Activated CD8-positive, alpha-beta memory T cell treated with anti-CD3 and anti-CD28 coated beads for 24 hours (primary cell): ENCODE measurements at places on chromosomes 5 and 9.

DNA sequence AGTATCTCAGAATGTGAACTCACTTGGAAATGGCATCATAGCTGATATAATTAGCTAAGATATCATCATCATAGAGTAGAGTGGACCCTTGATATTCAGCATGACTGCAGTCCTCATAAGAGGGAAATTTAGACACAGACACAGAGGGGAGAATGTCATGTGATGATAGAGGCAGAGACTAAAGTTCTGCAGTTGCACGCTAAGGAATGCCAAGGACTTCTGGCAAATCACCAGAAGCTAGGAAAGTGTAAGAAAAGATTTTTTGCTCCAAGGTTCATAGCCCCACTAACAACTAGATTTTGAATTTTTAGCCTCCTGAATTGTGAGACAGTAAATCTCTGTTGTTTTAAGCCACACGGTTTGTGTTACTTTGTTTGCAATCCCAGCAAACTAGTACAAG, 612.6 kb upstream of the ST8SIA4 start:
- DNase-seq = no peak

DNA sequence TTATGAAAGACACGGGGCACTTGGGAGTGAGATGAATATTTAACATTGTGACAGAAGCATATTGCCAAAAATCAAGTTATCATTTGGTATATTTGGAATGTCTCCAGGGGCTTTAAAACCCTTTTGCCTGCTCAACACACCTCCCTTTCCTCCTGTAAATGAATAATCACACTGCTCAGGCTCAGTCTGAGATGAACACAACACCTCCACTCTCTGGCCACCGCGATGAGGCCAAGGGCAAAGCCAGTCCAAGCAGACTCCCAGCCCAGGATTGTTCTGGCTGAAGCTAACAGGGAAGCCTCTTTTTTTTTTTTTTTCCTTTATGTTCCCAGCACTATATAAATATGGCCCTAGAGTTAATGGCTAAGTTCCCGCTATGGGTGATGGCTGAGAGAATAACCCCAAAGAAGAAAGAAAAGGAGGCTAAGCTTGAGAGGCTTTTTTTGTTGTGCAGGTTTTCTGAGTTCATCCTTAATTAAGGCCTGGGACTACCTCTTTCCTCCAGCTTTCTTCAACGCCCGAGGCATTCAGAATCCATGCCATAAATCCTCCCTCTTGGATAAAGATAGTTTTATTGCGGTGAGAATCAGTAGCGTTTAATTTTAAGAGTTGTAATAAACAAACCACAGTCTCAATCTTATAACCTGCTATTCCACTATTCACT, 10.5 kb upstream of the ERAP1 start:
- DNase-seq = no peak

DNA sequence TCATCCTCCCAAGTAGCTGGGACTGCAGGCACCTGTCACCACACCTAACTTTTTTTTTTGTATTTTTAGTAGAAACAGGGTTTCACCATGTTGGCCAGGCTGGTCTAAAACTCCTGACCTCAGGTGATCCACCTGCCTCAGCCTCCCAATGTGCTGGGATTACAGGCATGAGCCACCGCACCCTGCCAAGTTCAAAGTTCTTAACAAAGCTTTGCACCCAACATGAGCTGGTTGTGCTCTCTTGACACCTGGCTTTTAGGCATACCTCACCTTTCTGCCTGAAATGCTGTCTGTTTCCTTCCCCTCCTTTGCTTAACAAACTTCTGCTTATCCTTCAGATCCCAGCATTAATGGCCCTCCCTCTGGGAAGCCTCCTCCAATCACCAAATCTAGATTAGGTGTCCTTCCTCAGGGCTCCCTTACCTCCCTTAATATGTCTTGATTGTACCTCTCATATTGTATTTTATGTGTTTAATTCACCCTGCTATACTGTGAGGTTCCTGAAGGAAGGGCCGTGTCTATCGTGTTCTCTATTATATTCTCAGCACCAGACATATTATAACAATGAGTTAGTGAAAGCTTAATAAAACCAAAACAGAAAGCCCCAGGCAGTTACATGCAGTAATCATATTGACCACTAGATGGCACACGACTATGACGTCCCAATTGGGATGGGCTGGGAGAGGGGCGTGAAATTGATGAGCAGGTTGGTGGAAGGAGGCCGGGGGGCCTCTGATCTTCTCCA, 62.9 kb upstream of the PPARGC1B start:
- peak; percentile 61 for DNase-seq

DNA sequence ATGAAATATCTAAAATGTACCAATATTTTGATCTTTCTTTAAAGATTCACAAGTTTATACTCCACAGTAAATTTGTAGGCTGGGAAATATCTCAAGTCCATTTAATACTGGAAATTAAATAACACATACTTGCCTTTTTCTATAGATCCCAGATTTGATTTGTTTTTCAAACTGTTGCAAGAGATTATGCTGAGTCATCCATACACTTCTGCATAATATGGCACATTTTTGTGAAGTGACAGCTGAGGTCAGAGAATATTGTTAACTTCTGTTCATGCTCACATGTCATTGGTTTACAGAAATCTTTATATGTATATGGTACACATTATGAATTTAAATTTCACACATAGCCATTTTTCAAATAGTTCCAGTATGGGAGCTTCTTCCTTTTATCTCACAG, 1066.3 kb upstream of the NUDT12 start:
- DNase-seq = no peak

- DNase-seq = no peak
Measured at GRCh38 chr5:139764886-139765408, 30.7 kb upstream of the PSD2 start.

- DNase-seq = no peak
Measured at GRCh38 chr9:38278457-38278856, 114.0 kb upstream of the ALDH1B1 start.

GRCh38 chr9:127450243-127450760, 904 bp downstream of the RPL12 start:
- no peak for DNase-seq

DNA sequence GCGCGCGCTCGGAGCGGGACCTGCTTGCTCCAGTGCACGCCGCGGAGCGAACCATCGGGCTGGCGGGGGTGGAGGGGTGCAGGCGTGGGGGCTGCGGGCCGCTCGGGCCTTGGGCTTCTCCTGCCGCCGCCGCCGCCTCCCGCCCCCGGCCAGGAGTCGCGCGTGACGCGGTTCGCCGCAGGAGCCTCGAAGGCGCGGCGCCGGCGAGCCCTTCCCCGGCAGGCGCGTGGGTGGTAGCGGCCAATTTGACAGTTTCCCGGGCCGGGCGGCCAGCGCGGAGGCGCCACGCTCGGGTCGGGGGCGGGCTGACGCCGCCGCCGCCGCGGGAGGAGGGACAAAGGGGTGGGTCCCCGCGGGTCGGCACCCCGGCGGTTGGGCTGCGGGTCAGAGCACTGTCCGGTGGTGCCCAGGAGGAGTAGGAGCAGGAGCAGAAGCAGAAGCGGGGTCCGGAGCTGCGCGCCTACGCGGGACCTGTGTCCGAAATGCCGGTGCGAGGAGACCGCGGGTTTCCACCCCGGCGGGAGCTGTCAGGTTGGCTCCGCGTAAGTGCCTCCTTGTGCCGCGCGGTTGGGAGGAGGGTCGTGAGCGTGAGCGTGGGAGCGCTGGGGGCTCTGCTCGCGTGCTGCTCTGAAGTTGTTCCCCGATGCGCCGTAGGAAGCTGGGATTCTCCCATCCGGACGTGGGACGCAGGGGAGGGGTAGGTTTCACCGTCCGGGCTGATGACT, at the start of gene TJP2:
TSS of gene TJP2 (plus strand) at position 387 of the 725 bp plus-strand sequence. CDS start at position 483, 96 bp downstream.
- DNase-seq = peak; percentile 73

DNA sequence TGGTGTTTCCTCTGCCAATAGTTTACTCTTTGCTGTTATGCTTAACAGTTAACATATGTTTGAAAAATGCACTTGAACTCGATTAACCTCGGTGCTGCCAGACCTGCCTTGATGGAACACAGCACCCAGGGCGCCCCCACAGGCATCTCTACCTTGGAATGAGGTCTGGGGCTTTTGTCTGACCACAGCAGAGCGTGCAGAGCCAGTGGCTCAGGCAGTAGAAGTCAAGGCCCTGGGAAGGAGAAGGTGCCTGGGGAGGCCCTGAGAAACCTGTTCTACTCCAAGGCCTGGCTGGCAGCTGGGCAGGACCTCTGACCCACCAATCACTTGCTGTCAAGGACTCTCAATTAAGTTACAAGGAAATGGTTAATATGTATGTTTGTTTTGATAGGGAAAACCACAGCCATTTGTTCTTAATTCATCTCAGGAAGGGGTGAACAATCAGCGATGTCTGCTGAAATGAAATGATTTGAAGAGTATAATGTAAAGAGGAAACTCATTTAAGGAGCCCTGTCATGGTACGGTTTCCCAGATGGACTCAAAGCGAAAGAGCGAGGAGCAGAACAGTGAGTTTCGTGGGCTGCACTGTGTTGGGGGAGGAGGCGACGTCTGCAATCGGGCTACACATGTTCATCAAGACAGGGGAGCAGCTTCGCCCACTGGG, 21.9 kb downstream of the MACROH2A1 start:
- no peak for DNase-seq

GRCh38 chr5:152205804-152206203, 199.3 kb downstream of the NMUR2 start:
- no peak for DNase-seq

DNA sequence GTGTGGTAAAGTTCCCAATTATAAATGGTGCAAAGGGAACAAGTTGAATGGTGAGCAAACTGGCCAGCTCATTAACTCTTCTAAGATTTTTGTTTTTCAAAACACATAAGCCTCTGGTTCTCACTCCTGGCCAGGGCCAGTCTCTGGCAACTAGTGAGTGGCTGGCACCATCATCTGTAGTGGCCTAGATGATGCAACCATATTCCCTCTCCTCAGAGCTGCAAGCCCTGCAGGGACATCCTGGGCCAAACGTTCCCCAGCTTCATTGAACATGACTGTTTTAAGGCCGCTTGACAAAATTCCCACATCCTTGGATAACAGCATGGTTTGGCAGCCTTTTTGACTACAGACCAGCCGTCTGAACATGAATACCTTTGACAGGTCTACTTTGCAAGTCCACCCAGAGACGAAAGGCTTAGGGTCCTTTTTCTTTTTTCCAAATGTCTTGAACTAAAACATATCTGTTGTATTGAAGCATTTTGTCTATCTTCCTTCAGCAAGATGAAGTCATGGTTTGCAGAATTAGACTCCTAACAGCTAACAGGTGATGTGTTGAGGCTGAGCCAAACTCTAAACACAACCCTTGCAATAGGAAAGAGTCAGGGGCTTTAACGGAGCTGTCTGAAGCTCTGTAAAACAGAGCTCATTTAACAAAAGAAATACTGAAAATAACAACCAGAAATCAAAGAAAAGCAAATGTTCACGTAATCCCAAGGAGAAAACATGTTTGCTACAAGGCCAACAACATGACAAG, 23.8 kb downstream of the MACROH2A1 start:
- no peak for DNase-seq

DNA sequence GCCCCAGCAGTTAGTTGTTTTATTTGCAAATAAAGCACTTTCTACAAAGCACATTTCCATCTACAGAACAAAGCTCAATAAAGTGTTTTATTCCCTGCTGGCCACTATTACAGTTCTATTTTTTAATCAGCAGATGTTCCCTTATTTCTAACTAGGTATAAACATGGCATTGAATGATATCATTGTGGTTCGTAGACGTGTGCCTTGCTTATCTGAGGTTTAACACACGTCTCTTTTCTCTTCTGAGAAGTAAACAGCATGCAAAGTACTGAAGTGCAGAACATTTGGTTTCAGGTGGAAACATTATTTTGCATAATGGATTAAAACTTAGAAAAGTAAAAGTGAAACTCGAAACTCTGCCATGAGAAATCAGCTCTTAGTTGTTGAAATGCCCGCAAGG, 1989.3 kb upstream of the WWC1 start:
- no peak for DNase-seq

- no peak for DNase-seq
Measured at GRCh38 chr5:34721327-34721726, 65.2 kb downstream of the RAI14 start.

DNA sequence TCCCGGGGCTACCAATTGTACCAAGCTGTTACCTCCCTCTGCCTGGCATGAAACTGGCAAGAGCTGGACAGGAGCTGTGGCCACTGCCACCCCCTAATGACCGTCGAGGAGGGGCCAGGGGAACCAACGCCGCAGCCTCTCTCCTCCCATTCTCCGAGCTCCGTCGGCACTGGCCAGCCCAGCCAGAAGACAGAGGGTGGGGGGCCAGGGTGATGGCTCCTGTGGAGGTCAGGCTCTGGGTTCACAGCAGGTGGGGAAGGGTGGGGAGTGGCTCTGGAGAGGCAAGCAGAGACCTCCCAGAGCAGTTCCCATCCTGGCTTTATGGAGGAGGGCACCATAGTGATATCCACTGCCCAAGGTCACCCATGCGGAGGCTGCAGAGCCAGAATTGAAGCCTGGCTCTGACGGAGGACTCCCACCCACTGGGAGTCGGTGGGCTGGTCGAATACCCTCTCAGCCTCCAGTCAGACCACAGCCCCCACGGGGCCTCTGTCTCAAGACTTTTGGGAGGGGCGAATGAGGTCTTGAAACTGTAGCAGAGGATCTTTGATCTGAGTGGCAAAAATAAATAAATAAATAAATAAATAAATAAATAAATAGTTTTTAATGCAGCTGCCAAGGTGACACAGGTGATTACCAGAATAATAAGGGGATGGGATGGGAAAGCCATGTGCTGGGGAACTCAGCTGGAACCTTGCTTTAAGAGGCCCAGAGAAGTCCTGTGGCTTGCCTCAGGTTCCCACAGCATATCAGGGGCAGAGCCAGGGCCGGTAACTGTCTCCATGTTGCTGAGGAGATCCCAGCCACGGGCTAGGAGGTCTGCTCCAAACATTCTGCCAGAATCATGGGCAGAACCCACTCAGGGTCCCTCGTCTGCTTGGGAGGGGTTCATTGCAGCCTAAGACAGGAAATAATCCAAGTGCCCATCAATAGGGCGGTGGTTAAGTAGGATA, 42.5 kb upstream of the NEURL1B start:
- no peak for DNase-seq

DNA sequence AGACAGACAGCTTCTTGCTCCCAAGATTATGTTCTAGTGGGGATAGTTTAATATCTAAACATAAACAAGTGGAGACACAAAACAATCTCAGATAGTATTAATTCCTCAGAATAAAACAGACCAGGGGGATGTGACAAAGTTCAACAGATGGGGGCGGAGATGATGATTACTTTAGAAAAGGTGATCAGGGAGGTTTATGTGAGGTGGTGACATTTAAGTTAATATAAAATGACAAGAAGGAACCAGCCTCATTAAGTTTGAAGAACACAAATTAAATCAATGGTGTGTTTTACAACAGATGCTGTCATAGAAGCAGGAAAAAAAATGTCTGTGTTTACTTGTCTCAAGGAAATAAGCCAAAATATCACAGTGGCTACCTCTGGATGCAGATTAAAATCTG, 119.6 kb upstream of the HMHB1 start:
- DNase-seq = no peak
